ENCODE measurements at places on chromosomes 4 and X.

GRCh38 chr4:7311205-7311604 lies 118.9 kb downstream of the SORCS2 start:
- no peak for ATAC-seq

GRCh38 chr4:26568446-26568994 lies 15.4 kb upstream of the TBC1D19 start:
- no peak for ATAC-seq

DNA sequence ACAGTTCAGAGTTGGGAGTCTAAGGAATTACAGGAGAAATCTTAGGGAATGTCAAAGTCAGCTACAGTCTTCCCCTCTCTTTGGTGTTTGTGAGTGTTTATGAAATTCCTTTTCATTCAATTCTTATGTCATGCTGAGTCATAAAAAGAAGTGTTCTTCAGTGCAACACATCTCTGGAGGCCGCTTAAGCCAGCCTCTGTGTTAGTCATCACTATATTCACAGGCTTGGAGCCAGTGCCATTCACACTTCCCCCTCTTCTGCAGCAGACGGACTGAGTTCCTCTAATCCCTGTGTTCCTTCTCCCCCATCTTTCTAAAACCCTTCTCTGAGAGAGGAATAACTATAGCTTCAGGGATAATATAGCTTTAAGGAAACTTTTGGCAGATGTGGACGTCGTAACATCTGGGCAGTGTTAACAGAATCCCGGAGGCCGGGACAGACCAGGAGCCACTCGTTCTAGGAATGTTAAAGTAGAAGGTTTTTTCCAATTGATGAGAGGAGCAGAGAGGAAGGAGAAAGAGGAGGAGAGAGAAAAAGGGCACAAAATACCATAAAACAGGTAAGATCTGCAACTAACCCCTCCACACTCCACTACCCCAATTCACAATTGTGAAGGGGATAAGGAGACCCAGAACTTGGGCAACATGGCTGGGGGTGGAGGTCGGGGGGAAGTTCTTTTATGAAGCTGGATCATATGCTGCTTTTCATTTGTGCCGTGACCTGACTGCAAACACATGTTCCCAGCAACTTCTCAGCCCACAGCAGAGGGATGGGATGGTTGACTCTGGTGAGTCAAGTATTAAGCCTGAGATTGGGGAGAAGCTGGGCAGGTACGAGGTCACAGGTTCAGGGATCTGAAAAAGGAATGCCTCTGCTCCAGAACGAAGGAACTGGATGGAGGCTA lies at the start of gene SRPX2:
Gene SRPX2, plus strand, starts transcription at position 244 of the 905 bp plus-strand sequence. CDS start 2,124 bp downstream, outside the sequence.
- peak; percentile 95 for ATAC-seq

- ATAC-seq = peak; percentile 32
Measured at GRCh38 chr4:663438-664428, 10.3 kb downstream of the ATP5ME start.

- ATAC-seq = peak; percentile 6
Measured at GRCh38 chr4:6887591-6888371, 21.8 kb upstream of the TBC1D14 start.

DNA sequence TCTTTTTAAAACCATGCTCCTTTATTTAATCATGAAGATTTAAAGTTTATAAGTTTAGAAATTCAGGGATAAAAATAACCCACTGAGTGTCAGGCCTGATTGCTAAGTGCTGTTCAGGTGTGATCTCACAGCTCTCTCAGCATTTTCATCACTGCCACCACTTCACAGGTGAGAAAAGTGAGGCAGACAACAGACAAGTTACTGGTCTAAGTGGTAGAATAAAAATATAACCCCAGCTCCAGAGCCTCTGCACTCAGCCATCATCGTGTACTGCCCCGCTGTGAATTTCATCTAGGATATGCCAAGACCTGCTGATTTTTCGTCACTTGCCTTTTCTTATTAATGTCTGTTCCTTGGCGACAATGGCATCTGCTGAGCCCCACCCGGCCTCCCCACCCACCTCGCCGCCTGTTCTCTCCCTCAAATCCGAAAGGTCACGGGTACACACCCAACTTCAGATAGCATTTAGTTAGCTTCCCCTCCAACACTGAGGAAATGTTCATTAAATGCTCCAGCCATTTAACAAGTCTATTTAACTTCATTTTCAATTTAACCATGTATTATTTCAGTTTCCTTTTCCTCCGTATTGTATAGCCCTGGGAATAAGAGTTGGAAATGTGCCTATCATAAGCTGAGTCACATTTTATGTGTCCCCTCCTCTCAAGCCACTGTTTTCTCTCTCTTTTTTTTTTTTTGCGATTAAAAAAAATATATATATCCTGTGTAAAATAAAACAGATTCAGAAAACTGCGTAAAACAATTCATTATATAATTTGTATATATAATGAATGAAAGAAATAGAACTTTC lies 236.5 kb downstream of the CBR4 start:
- ATAC-seq = no peak

DNA sequence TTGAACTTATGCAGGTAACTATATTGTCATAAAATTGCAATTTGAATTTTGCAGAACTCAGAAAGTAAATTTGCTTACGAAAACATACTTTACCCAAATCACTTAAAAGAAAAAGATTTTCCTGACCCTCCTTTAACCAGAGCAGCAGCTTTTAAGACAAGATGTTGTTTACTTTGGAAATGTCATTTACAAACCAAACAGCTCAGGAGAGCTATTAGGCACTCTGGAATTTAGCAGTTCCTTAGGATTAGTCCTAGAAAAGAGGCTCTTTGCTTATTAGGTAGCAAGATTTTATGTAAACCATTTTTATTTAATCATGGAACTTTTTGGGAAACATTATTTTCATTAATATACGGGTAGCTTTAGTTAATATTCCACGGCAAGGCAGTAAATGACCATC lies 765.7 kb upstream of the POU3F4 start:
- ATAC-seq = no peak

GRCh38 chr4:27009539-27009938 lies 148.9 kb downstream of the STIM2 start:
- no peak for ATAC-seq

Data from esophagus mucosa (tissue), 1 donor.